ENCODE measurements at places on chromosomes 6 and 20.

DNA sequence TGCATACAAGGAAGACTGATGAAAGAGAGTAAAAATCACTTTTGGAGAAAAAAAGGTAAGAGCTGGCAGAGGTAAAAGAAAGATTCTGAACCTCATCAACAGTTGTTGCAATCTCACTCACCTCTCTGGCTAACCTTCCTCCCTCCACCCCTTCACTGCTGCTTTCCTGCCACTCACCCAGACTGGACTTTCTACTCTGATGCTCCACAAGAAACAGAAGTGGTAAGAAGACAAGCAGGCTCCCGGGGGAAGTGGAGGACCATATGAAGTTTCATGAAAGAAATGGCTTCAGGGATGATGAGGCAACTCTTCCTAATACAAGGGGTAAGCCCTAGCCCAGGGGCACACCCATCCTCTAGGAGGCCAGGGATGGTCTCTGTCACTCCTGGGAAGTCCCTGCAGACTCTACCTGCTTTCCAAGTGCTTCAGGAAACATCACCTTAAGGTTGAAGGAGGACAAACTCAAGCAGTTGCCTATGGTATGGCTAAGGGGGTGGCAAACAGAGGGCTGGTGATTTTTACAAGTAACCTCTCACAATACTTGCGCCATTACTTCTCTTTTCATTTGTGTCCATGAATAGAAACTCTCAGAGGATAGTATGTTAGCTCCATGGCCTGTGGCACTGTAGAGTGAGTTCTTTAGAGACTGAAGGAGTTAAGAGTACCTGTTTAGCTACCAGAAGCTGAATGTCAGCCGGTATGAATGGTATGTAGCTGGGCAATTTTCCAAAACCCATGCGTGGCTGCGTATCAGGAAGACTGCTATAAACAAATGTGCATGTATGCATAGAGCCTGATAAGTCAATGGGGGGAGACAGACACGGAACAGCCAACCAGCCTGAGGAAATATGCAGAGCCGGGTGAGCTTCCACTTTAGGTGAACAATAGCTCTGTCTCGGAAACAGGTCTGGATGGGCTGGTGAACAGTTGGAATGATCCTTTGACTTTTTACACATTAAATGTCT lies 112.0 kb downstream of the BACH2 start:
- DNase-seq, result no peak

DNA sequence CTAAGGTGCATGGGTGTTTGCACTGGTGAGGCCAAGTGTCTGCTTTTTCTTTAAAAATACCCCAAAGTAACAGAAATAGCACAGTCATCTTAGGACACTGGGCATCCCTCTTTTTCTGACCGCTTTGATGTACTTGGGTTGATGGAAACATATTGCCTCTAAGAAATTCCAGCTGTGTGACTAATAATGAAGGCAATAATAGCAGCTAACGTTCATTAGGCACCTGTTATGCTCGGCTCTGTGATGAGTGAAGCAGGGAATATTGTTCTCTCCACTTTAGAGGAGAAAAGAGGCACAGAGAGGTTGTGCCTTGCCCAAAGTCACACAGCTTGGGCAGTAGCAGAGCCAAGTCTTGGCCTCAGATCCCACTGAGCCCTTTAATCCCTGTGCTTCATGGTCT lies 100.7 kb downstream of the F13A1 start:
- no peak for DNase-seq

DNA sequence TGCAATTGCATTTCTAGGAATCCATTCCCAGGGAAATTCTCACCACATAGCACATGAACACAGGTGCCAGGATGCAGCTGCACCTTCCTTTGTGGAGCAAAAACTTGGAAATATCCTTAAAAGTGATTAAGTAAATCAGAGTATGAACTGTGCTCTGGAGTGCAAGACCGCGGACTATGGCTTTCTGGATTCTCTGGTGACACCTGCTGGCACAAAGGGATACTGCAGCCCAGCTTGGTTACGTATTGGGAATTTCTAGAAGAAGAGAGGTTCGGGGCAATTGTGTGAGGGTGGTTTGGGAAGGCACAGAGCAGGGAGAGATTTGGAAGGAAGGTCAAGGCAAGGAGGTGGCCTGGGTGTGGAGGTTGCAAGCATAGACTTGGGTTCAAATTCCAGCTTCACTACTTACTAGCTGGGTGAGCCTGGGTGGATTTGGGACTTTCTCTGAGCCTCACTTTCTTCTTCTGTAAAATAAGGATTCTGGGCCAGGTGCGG lies 15.9 kb upstream of the PEDS1 start:
- peak; percentile 85 for DNase-seq

GRCh38 chr20:2381303-2381702 lies 602 bp downstream of the TGM6 start:
- DNase-seq, result no peak

DNA sequence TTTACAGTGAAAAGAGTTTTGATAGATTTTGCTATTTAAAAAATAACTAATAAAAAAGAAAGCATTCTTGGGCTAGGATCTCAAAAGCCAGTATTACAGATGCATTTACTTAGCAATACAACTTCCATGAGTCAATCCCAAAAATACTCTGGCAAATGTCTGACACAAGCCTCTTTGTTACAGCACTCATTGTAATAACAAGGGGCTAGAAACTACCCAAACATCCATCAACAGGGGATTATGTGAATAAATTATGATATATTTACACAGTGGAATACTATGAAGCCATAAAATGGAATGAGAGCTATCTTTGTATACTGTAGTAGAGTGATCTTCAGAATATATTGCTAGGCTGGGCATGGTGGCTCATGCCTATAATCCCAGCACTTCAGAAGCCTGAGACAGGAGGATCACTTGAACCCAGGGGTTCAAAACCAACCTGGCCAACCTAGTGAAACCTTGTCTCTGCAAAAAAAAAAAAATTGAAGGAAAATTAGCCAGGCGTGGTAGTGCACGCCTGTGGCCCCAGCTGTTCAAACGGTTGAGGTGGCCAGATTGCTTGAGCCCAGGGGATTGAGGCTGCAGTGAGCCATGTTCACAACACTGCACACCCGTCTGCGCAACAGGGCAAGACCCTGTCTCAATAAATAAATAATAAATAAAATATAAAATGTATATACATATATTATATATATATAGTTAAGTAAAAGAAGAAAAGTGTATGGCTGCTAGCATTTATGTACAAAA lies 34.7 kb upstream of the TOP1 start:
- no peak for DNase-seq

DNA sequence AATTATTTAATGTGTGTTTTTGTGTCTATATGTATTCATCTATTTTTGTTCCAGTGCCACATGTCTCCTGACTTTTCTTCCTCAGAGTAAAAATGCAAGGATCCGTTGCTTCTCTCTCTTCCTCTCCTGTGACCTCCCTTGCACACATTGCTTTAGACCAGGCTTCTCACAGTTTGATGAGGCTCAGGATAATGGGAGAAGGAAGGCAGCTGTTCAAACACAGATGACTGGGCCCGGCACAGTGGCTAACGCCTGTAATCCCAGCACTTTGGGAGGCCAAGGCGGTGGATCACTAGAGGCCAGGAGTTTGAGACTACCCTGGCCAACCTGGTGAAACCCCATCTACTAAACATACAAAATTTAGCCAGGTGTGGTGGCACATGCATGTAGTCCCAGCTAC lies 241.9 kb downstream of the SAMD5 start:
- DNase-seq, result no peak

DNA sequence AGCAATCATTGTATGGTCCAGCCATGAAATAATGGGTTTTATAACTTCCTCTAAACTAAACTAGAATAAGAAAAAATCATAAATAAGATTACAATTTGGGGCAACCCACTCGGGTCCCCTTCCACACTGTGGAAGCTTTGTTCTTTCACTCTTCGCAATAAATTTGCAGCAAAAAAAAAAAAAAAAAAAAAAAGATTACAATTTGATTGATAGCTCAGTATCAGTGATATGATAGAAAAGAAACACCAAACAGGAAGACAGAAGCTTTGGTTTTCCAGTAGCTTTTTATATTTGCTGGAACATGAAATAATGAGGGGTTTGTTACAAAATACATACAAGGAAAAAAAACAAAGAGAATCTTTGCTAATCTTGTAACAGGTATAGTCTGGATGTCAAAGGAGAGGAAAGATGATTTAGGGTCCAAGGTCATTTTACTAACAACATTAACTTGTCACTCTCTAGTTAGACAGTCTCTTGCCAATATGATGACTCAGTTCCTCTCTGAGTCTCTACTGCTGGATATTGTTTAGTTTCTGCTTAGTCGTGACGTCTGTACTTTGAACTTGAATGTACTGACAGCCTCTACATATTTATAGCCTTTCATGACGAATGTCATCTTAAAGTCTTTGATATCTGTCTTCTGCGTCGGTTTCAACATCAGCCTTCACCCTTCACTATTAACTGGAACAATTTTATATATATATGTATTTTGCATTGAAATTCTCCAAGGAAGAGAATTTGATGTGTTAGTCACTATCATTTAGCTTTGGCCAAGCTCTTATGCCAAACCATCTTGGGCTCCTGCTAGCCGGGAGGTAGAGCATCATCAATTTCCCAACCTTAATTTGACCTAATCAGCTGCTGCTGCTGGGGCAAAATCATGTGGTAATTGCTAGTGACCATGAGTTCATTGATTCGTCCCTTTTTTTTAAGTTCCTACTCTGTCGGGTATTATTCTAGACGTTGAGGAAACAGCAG lies 213.1 kb upstream of the STXBP5 start:
- DNase-seq, result no peak

- DNase-seq, result no peak
Measured at GRCh38 chr6:2950713-2951112, 20.7 kb downstream of the SERPINB6 start.

GRCh38 chr6:52284131-52284459 lies 447 bp downstream of the MCM3 start:
- DNase-seq, result no peak

DNA sequence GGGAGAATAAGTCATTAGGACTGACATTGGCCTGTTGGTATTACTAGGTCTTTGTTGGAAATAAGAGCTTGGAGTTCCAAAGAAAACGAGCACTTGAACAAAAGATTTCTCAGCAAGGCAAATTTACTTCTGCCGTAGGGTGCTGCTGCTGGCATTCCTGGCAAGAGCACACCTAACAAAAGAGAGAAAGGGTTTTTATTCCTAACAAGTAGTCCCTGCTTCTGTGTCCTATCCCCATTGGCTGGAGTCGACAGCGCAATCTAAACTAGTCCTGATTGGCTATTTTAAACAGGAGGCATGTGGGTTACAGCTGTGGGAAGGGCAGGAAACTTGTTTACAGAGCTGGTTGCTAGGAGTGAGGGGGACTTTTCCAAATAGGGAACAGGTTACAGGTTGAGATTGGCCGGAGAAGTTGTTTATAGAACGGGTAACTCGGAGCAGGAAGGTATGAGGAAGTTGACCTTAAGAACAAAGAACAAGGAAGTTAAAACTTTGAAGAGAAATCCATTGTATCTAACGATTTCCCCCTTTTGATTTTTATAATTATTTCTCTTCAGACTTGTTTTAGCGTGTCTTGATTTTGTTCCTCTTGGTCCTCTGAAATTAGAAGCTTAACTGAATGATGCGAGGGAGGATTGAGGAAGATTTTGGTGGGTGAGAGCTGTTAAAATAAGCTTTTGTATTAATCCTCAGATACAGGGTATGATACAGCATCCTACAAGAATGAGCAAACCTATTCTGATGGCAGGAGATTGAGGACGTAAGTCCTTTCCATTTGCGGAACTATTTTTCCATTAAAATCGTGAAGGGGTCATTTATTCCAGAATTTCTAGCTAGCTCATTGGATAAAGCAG lies 3.4 kb upstream of the ZNFX1 start:
- no peak for DNase-seq

DNA sequence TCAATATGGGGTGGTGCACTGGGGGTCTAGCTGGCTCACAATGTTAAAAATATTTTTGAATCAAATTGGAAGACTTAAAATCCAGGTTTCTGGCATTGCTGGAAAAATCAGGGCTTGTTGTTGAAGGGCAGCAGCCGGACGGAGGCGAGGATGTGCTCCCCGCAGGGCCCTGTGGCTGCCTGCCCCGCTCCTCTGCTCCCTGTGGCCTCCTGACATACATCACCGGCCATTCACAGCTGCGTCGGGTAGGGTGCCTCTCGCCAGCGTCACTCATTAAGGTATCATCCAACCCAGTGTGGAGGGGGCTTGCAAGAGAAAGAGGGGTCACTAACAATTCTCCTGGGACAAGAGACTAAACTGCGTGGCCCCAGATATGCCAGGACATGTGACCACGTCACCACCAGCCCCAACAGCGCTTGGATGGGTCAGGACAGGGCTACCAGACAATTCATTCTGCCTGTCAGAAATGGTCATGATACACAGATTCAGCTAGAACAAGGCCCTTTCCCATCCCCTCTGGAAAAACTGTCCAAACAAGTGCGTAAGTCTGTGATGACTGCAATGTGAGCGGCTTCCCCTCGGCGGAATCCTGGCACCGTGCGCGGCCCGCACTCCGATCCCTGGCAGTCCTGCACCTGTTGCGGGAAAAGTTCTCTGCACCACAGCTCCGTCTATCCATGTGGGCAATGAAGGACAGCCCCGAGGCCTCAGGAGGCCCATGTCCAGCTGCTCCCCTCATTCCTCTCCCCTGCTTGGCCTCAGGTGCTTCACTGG lies 12.0 kb downstream of the GATA5 start:
- DNase-seq, result no peak

DNA sequence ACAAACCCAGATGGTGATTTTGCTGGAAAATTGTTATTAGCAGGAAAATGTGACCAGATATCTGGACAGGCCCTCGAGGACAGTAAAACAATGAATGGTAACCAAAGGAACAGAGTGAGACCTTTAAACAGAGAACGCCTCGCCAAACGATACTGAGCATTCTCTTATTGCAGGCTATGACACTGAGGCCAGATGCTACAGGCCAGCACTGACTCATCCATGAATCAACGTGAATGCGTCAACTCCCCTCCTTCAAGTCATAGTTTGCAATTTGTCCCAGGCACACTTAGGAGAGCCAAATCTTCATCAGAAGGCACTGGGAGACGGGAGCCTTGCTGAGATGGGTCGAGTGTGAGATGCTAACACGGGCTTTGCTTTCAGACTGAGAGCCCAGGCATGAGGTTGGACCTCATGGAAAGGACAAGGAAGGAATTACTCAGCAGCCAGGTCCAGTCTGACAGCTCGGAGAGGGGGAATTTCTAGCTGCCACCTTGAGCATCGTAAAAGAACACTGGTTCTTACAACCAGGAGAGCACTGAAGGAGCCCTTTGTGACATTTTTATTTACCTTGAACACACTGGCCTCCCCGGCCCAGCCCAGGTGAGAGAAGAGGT lies 60.7 kb downstream of the BMP7 start:
- no peak for DNase-seq

DNA sequence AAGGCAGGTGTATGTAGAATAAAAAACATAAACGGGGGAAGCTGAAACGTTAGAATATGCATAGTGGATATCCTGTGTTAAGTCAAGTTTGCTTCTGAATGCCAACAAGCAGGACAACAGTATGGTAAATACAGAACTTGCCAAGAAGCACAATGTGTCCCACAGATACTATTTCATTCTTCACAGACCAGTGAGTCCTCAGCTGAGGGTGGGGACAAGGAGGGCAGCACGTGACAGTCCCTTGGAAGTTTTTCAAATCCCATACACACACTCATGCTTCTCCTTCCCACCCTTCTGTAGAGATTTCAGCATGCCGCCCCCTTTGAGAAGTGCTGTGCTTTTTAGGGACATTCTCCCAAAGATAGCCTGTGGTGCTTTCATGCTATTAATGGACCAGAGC lies 268.5 kb upstream of the ECI2 start:
- no peak for DNase-seq

- peak; percentile 78 for DNase-seq
Measured at GRCh38 chr20:62156592-62157386, 13.2 kb downstream of the SS18L1 start.

Measured in activated naive CD4-positive, alpha-beta T cell treated with Interleukin-2 at 50 U/mL for 16 hours (primary cell).